ENCODE measurements at places on chromosomes 5 and 9.

DNA sequence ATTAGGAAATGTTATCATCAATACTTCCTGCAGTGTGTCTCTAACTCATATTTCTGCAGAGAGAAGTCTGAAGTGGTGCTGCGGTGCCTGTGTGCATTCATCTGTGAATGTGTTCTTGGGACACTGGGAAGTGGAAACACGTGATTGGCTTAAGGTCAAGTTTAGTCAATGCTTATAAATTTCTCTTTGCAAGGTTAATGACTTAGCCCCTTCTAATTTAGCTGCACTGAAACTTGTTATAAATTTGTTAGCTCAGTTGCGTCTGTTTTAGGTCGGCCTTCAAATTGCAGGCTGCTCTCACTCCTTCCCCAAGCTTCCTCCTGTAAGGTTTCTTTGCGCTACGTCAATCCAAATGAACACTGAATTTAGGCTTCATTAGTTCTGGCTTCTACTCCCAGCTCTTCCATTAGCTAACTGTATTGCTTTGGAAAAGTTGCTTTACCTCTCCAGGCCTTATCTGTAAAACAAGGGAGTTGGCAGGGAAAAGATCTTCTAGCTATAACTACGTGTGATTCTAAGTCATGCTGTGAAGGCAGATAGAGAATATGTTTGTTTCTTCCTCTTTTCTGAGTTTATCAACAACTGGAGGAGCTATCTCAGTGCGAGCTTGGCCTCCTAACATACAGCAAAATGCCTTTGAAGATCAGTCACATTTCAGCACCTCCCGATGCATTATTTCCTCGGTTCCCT, 341.8 kb downstream of the NFIB start:
- no peak for DNase-seq

- no peak for DNase-seq
These were observed 44.2 kb downstream of the TLE4 start for GRCh38 chr9:79616013-79616412.

DNA sequence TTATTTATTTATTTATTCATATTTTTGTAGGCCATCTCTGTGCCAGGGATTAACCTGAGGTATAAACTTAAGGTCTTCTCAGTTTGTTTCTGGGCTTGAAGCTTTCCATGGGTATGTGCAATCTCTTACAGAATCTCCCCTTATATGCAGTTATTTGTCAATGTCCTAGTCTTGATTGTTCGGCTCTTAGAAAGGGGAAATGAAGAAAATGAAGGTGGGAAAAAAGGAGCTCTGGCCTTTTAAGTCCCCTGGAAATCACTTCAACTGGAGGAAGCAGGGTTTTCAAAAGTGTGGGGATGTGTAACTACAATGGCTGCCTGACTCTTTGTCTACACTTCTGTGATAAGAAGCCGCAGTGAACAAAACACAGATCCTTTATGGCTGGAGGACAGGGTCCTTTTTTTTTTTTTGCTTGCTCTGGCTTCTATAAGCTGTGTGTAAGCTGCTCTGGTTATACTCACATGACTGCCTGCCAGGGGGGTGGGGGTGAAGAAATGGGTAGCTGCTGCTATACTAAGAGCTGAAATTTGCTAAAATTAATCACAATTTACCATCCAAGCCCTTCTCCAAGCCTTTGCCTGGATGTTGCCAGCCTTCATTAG, 33.7 kb downstream of the CENPP start:
- DNase-seq = no peak

DNA sequence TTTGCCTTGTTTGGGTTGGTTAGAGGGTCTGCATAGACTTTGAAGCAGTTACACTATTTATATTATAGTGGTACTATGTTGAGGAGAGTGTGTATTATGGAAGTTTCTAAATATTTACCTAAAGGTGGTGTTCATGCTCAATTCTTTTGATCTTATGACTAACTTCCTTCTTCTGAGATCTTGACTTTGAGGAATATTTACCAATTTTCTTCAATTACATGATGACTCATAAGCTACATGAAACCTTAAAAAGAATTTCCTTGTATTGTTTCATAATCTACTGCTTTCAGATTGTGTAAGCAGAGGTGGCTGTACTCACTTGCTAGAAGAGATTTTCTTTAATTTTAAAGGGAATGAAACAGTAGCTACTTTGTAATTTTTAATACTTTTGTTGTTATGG, 276.1 kb downstream of the TAF11L14 start:
- no peak for DNase-seq

- no peak for DNase-seq
These were observed 74.5 kb upstream of the MAP1B start for GRCh38 chr5:72032788-72033187.

DNA sequence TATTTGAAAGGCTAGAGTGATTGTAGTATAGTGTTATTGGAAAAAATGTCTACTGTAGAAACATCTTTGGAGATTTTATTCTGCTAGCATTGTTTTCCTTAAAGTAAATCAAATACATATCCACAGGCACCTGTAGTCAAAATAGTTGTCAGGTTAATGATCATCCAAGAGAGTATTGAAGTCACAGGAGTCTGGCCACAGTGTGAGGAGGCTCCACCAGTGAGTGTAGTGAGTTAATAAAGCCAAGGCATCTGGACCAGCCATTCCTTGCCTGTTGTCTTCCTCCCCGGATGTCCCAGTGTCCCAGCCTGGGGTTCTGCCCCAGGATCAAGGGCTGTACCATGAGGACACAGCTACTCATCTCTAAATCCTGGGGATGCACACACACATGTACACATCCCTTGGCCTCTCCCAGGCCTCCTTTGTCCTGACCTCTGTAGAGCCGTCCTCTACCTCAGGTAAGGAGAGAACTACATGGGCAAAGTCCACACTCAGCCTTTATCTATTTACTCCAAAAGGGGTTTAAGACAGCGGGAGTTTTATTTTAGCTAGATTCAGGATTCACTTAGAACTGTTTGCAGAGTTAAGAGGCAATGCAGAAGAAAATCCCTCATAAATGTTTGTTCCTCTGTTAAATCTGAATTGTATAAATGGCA, 3.7 kb downstream of the PIK3R1 start:
- no peak for DNase-seq

DNA sequence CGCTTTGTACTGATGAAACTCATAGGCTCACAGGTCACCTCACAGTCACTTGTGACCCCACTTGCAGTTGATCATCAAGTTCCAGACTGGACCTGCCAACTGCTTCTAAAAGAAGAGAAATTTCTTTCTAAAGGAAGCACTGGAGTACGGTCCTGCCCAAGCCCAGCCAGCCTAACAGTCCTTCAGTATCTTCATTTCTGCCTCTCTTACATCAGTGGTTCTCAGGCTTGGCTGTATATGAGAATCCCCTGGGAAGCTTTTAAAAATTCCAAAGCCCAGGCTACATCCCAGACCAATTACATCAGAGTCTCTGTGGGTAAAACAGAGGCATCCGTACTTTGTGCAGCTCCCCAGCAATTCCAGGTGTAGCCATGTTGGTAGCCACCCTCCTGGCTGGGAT, 282.1 kb downstream of the NFIB start:
- DNase-seq = no peak

DNA sequence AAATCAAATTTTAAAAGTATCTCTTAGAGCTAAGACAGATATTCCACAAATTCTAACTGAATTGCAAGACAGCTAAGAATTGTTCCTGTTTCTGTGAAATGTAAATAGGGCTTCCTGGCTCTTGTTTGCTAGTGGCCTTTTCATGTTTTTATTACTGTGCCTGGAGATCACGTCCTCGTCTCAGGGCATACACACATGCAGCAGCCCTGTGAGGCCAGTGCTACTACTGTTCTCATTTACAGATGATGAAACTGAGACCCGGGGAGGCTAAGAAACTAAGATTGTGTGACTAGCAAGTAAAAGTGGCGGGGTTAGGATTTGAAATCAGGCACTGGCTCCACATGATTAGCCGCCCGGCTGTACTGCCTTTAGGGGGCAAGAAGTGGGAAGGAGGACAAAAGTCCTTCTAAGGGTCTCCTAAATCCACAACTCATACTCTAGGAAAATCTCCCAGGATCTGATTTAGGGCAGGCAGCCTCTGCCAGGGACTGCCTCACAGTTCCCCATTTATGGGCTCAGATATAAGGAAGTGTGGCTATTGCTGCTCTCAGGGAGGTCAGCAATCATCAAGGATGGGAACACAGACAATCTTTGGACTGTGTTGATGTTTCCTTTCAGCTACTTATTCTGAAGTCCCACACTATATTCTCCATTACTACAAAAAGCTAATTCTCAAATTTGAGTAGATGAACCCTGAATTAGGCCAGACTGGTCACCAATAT, 7.9 kb downstream of the PRUNE2 start:
- no peak for DNase-seq

DNA sequence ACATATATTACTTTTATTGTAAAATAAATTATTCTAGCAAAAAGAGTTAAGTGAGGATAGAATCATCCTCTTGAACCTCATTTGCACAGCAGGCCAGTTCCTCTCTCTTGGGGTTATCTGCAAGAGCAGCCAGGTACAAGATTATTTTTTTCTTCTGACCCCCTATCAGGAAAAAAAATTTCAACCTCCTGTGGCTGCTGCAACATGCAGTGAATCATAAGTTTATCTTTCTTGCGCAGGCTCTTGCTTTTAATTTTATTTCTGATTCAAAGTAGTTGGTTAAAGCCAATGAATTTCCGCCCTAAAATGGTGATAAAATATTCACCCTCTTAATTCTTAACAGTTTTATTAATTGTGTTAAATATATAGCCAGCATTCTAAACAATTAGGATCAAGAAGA, 69.7 kb upstream of the PPP3R2 start:
- DNase-seq = no peak

GRCh38 chr5:115321309-115321708, 24.9 kb upstream of the CCDC112 start:
- no peak for DNase-seq

DNA sequence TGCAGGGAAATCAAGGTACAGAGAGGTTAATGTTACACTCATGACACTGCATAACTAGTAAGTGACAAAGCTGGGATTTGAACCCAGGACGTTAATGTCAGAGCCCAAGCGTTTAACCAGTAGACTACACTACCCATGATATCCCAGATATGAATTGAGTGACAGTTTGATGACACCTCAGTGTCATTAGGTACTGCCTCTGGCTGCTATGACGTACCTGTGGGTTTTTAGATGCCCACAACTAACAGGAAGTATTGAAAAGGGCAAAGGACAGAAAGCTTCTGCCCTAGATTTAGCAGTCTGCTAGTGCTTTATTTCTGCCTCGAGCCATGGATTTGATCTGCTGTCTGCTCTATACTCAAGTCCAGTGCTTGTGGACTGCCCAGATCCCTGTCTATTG, 56.2 kb downstream of the GLRA1 start:
- DNase-seq = no peak

DNA sequence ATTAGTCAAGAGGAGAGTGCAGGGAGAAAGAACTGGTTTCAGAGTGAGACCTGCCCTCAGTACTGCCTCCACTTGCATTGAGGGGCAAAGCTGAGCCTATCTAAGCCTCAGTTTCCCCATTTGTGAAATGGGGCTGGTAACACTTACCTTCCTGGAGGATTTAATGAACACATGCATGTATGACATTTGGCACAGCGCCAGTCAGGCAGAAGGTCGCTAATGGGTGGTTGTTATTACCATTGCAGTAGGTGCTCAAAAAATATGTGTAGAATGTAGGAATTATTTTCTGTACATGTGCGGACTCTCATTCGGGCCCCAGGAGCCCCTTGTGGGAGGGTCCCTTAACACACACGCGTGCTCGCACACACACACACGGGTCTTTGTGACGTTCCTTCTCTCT, 10.9 kb downstream of the FAT2 start:
- DNase-seq = no peak

DNA sequence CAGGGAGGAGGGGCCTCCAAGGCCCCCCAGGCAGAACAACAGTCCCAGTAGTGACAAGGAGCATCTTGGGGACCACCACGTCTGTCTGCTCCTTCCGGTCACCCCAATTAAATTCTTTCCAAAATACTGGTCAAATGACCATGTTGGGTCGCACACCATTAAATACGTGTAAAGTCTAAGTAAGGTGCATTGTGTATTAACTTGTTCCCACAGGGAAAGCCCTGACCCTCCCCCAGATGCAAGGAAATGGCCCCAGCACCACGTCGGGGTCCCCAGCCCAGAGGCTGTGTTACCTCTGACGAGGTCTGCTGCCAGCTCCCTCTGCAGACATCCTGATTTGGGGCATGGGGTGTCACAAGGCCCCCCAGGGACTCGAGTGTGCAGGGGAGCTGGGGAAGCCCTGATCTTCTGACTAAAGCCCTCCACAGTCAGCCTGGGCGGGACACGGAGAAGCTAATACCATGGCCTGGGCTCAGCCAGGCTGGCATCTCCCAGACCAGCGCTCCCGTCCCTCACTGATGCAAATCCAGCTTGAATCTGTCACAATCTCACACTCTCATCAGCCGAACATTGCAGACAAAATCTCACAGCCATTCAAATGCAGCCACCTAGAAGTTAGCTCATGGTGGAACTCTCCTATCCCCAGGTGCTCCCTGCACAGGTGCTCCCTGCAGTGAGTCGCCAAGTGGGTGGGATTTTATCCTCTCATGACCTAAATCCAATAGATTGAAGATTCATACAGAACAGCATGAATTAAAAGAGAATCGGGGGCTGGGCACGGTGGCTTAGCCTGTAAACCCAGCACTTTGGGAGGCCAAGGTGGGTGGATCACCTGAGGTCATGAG, 13.6 kb downstream of the TERT start:
- DNase-seq = no peak

DNA sequence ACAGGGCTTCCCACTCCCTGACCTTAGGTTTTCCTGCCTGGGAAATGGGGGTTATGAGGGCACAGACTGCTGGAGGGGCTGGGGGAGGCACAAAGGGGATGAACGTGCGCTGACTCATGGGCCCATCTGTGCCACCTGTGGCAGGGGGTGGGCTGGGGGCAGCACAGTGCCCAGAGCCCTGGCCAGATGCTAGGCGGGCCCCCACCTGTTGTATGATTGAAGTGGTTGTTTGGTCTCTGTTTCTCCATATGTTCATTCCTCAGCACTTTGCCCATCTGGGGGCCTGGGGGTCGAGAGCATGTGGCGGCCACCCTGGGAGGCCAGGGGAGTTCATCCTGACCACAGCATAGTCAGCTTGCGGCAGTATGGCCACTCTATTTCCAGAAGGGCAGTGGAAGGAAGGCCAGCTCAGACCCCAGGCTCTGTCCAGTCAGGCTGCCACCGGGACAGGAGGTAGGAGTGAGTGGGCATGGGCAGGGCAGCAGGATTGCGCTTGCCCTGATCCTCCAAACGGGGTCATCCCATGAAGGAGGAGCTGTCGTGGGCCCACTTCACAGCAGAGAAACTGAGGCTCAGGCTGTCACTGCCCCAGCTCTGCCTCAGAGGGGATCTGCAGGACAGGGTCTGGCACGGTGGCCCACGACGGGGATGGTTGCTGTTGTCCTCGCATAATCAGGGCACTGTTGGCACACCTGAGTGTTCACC, 841 bp upstream of the NINJ1 start:
- DNase-seq = no peak

DNA sequence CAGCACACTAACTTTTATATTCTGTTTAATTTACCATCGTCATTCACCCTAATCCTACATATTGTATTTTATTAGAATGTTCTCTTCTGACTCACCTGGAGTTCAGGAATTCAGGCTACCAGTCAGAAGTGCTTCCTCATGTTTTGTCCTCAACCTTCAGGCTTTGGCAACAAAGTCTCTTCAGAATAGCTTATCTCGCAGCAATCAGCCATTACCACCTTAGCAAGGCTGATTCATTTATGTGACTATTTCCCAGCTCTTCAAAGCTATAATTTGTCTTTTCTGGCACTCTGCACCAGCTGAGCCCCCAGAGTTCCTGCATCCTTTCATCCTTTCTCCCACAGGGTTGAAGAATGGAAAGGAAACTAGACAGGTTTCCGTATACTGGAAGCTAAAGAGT, 365.5 kb upstream of the CDH18 start:
- no peak for DNase-seq

Data from stimulated activated CD8-positive, alpha-beta memory T cell treated with anti-CD3 and anti-CD28 coated beads, Interleukin-4, amount 100 ng/mL, for 1 hour (primary cell).